ENCODE measurements at places on chromosomes 4 and X. TPM values are rescaled to one million over a fixed set of nuclear protein-coding genes. Genes with fewer than 3 reads are reported as not detected.

DNA sequence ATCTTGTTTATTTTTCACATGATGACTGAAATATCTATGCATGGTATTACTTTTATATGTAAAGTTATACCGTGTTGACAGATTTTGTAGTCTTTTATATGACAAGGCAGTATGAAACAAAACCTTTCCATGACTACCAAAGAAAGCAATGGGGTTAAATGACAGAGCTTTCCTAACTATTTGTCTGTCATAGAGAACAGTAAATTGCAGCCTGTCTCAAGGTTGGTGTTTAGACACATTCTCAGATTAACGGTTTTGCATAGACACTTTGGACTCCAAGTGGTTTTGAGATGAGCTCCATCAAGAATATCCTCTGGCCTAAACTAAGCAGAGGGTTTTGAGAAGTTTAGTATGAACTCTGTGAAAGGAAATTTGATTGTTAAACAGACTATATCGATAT lies 180.7 kb upstream of the TENM3 start:
- no peak for DNase-seq

DNA sequence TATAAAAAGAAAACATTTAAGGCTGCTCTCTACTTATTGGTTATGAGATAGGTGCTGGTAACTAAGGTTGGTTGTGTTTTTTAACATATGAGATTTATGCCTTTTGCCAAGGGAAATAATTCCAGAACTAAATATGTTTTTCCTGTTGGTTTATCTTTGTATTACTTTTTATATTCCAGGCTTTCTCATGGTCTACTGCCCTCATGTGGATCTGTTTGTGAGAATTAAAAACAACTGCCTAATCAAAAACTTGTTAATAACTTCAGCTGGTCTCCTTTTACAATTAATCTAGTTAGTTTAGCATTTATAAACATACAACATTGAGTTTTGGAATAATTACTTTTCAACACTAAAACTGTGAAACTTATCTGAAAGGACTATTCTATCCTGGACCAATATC lies 1208.3 kb downstream of the ADGRL3 start:
- DNase-seq, result no peak

VGLL1 gene
- total RNA-seq, result not detected

GRCh38 chr4:39319676-39320075 lies 46.5 kb downstream of the RFC1 start:
- DNase-seq, result no peak

ERCC6L gene
- 23.9 TPM for total RNA-seq

DNA sequence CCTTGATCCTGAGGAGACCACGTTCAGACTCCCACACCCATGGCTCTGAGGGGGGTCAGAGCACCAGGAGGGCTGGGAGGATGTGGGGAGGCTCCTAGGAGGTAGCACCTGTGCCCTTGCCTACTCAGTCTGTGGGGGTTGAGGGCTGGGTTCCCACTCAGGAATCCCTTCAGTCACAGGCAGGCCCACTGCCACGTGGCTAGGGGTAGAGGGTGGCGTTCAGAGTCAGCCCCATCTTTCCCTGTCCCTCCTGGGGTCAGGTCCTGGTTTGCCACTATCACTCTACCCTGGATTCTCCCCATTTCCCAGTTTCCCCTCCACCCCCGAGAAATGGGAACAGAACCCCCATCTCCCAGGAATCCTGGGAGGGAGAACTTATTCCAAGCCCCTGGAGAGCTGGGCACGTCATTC lies 111.3 kb downstream of the PSAPL1 start:
- no peak for DNase-seq

CNKSR2 gene
- total RNA-seq, result 19.8 TPM

DNA sequence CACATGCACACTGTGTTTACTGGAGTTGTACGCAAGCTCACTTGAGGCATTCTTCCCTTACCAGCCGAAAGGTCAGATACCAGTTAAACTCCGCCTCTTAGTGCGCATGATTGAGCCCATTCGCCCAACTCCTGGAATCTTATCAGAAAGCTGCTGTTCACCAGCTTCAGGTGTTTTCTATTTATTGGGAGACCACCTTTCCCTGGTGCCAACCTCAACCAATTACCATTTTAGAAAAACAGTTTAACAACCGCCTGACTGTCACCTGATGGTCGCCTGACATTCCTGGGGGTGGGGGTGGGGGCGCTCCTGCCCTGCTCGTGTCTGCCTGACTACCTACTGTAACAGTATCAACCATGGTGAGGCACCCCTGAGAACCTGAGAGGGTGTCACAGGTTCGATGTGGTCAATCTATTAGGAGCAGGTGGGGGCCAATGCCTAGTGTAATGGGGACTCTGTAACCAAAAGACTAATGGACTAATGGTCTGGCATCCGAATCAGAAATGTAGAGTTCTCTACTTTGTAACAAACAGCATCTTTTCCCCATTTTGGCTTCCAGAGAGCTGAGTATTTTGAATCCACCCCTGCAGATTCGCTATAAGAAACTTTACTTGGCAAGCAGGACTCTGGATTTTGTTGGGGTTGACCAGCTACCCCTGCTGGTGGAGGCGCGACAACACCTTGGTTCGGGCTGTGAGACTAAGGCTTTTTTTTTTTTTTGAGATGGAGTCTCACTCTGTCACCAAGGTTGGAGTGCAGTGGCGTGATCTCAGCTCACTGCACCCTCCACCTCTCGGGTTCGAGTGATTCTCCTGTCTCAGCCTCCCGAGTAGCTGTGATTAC lies 58.2 kb upstream of the ZNF157 start:
- no peak for DNase-seq

DNA sequence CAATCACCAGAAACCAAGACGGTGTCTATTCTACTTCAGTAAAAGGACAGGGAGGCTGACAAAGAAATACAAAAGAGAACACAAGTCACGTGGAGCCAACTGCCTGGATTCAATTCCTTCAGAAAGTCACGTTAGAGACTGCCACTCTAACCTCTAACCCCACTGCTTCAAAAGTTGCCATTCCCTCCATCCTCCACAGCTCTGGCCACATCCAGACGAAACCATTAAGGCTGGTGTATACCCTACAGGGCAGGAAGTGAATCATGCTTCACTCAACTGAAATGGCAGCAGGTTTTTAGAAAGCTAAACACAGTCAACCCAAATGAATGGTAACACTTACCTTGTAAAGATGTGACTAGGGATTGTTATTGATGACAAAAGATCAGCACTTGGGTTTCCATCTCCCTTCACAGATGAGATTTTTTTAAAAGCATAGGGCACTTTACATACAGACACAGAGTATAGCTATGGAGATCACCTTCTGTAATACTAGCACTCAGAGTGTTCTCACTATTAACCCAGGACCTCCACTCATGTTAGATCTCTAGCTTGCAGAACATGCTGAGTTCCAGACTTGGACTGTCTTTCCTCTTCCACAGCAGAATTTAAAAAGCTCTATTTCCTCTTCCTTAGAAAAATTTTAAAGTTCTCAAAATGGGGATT lies 37.4 kb downstream of the MAML3 start:
- no peak for DNase-seq

- DNase-seq, result no peak
Measured at GRCh38 chr4:188031751-188032150, 36.2 kb downstream of the ZFP42 start.

ZNF732 gene
- 35.7 TPM for total RNA-seq

- DNase-seq, result no peak
Measured at GRCh38 chrX:69524781-69525363, 20.7 kb downstream of the NALF2 start.

CLGN gene
- 3.2 TPM for total RNA-seq

- no peak for DNase-seq
Measured at GRCh38 chr4:186297013-186297645, 31.1 kb downstream of the F11 start.

DNA sequence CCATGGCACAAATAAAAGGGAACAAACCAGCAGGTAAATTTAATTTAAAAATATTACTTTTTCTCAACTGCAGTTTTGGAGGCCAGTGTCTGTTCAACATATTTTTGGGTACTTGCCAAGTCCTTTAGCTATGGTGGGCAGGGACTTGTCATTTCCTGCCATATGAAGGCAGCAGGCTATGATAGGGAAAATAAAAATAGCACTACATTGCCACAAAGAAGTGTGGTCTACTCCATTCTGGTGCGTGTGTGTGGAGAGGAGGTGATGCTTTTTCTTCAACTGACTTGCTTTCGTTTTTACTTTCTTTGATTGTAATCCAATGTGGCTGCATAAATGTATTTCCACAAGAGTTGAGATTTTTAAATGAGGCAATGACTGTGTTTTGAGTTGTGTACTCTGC lies 17.2 kb downstream of the GPR174 start:
- no peak for DNase-seq

F11 gene
- 0.99 TPM for total RNA-seq

- no peak for DNase-seq
Measured at GRCh38 chr4:116882503-116882902, 202.9 kb downstream of the TRAM1L1 start.

SCOC gene
- 33.4 TPM for total RNA-seq

DNA sequence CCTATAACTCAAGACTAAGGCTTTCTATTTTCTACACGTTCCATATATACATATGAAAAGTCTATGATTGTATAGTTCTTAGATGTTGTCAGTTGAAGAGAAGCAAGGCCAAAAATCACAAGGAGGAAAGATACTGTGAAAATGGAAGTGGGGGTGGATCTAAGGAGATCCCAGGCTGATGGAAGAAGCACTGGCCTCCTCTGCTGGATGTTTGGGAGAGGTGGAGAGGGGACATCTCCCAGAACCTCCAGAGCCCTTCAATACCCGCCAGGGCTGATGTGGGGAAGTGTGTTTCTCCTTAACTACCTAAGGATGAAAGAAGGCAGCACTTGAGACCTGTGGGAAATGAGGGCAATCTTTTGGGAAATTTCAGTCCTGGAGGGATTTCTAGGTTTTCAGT lies 67.4 kb downstream of the RASGEF1B start:
- no peak for DNase-seq

KIAA1210 gene
- total RNA-seq, result not detected

GRCh38 chr4:79296768-79297428 lies 29.0 kb downstream of the NAA11 start:
- DNase-seq, result no peak

DNA sequence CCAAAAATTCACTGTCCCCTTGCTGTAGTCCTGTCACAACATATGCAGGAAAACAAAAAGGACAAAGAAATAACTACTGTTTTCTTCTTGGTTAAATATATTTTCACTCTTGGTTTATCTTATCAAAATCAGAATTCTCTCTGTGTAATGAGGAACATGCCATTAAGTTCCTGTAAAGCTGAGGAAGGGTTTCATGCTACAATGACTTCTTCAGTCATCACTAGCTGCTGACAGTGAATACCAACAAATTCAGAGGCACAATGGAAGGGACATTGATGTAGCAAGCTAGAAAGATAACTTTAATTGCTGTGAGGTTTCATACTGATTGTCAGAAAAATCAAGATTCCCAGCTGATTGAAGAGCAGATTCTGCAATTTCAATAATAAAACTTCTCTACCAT lies 782.9 kb upstream of the HTR2C start:
- no peak for DNase-seq

DNA sequence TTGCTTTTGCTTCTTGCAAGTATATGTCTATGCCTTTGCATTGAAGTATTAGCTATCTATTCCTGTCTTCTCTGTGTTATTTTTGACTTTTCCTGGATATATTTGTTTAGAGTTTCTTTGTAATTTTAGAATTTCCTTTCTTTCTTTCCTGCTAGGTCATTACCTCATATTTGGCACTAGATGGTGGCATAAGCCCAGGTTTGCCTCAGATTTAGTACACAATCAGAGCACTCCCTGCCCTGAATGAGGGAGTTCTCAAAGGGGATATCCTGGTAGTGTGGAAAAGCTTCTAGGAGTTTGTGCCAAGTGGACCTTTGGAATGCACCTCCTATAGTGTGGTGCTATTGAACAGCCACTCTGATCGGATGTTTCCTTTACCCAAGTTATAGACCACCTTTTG lies 181.6 kb downstream of the UGT8 start:
- DNase-seq, result no peak

- no peak for DNase-seq
Measured at GRCh38 chrX:40863671-40864070, 128.3 kb upstream of the MED14 start.

- DNase-seq, result no peak
Measured at GRCh38 chrX:132461886-132462285, 27.0 kb downstream of the MBNL3 start.

DNA sequence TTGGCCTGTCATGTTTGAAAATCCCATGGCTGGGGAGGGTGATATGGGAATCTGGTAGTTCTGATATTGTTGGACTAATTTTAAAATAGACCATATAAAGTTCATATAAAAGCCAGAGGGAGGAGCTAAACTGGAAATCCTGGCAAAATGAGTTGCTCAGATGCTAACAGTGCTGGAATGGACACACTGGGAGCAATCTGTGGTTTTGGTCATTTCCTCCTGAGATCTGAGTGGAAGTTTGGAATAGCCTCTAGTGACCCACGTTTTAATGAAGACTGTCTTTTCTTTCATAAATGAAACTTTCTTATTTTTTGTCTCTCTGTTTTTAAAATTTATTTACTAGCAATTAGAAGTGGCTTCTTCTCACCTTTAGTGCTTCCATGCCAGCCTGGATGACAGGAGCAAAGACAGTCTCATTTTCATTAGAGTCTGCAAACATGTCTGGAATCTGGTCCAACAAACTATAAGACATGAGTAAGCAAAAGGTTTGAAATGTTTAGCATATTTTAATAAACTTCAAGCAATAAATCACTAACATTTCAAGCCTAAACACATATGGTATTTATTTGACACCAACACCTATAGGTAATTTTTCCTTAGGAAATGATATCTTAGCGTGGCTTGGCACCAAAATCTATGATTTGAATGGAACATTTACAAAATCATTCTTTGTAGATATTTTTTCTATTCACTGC lies 66.6 kb downstream of the METTL14 start:
- no peak for DNase-seq

PDLIM3 gene
- total RNA-seq, result 7.6 TPM

DNA sequence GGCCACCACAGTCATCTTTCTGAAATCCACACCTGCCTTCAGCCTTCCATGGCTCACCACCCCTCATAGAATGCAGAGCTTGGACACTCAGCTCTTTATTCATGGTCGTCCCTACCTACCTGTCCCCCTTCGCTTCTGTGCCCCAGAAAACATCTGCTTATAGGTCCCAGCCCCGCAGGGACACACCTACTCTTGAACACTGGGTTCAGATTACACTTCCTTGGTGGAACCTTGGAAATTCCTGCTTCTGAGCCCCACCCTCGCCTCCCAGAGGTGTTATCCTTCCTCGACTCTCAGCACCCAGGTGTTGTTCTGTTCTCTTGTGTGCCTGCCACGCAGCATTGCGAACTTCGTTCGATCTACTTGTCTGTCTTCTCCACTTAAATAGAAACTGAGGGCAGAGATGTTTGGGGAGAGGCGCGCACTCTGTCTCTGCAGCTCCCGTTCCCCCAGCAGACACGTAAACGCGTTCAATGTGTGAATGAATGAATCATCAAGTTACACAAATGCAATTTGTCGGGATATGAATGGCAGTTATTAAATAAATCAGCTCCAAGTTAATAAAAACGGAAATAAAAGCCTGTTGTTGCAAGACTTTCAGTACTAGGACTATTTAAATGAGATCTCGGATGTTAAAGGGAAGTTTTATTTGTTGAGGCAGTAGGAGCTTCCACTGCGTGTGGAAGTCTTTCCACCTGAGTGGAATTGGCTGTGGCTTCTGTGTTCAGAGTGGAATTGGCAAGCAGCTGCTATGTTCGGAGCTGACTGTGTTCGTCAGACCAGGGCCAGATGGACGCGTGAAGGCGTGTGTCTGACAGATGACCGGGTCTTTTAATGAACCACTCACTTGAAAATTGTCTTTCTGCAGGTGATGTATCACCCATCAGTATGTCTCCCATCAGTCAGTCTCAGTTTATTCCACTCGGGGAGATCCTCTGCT lies 95.6 kb downstream of the STOX2 start:
- DNase-seq, result no peak
